ENCODE measurements at places on chromosomes 1 and 21.

DNA sequence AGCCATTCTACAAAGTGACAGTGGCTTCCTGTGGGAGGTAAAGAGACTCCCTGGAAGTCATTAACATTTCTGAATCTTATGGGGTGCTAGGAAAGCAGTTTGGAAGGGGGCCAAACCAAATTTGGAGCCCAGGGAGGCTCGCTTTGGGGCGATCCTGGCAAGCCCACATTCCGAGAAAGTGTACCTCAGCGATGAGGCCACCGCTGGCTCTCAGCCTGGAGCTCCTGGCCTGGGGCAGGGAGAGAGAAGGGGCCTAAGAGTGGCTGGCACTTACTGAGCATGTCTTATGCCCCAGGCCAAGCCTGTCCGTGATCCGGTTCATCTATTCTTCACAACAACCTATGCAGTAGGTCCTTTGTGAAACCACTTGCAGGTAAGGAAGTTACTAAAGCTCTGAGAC lies 98.8 kb downstream of the CCDC185 start:
- DNase-seq: no peak

DNA sequence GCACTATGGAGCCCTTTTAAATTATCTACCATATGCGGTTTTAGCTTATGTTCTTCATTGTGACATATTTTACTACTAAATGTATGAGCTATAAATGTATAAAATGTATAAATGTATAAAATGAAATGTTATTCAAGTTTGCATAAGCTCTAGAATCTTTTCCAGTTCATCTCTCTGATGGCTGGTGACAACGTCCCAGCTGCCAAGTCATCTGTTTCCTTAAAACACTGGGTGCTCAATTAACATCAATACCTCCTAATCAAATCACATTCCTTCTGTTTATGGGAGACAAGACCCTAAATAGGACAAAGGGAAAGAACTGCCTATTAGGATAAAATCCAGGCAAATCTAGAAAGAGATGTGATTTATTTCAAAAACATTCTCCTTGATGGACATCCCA lies 22.9 kb downstream of the DSTYK start:
- DNase-seq: no peak

DNA sequence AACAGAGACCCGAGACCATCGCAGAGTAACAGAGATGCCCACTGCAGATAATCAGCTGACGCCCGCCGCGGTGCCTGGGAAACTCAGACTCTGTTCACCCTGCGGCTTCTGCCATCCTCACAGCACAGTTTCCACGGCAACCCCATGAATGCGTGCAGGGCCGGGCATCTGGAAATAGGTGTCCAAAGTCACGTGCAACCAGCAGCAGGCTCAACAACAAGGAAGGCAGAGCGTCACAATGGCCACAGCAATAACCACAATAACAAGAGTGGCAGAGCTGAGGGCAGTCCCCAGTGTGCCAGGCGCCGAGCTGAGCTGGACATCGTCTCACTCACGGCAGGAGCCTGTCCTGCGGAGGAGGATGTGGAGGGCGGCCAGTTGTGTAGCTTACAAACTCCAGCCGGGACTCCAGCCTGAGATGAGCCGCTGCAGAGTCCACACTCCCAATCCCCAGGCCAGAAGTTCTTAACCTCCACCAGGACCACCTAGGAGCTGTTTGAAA lies 102.0 kb downstream of the CRYAA start:
- no peak for DNase-seq

DNA sequence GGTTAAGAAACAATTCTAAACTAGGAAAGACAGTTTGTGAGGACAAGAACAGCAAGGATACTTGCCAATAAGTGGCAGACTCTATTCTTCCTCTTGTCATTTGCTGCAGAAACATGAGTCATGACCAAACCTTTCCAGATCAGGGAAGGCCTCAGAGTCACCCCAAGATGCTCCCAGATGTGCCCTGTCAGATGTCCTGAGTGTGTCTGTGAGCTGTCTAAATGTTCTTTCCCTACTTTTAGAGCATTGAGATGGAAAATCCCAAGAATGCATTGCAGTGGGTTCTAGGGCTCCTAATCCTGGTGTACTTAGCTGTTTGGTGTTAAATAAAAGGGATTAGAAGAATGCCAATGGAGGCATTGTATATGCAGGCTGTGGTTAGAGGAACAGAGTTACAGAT lies 57.5 kb upstream of the KIAA0040 start:
- DNase-seq: no peak

DNA sequence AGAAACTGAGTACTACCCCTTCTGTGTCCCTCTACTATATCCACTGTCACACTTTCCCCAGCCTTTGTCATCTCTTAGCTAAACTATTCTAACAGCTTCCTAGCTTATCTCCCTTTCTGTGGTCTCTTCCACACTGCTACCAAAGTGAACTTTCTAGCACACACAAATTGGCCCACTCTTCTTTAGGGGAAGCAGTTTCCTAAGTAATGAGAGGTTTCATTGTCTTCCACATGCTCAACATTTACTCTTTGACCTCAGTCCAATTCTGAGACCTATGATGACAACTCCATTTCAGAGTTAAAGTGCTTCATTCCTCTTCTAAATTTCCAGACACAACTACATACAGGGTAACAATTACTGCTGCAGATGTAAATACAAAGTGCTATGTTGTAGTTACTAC lies 32.9 kb downstream of the SCYL3 start:
- no peak for DNase-seq

DNA sequence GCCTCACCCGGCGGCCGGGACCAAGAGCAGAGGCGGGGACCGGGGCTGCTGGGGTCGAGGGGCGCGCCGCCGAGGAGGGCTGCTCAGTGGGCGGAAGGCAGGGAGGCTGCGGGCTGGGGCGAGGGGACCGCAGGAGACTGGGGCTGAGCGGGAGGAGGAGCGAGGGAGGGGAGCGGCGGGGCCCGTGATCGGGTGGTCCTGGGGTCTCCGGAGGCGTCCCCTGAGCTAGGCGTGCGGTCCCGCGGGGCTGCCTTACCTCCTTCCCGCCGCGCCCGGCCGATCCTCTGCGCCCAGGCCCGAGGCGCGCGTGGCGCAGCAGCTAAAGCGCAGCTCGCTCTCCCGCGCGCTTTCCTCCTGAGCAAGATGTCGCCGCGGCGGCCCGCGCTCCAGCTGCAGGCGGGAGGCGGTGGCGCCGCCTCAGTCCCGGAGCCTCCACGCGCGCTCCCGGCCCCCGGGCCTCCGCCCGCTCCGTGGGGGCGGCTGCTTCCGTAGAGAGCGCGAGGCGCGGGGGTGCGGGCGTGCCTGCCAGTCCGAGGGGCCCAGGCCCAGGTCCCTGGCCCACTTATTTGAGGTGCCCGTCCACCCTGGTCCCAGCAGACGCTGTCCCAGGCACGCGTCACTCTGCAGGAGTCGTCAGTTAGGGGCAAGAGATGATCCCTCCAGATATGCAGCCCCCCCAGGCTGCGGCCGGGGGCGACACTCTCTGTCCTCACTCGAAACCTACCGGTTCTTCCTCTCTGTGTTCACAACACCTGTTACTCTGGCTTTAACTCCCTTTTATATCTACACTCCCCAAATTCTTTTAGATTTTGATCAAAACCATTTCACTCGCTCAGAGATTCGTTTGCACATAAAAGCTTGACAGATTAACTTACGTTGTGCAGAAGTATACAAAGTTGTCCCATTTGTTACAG lies at the start of gene CCSAP:
Gene CCSAP, minus strand, starts transcription at position 392 of the 914 bp plus-strand sequence. CDS start 582 bp downstream, outside the sequence.
- DNase-seq: peak; percentile 51

GRCh38 chr1:216346526-216346925 lies 76.7 kb downstream of the USH2A start:
- no peak for DNase-seq

GRCh38 chr1:110084227-110085078 lies 14.0 kb upstream of the ALX3 start:
- DNase-seq: no peak

DNA sequence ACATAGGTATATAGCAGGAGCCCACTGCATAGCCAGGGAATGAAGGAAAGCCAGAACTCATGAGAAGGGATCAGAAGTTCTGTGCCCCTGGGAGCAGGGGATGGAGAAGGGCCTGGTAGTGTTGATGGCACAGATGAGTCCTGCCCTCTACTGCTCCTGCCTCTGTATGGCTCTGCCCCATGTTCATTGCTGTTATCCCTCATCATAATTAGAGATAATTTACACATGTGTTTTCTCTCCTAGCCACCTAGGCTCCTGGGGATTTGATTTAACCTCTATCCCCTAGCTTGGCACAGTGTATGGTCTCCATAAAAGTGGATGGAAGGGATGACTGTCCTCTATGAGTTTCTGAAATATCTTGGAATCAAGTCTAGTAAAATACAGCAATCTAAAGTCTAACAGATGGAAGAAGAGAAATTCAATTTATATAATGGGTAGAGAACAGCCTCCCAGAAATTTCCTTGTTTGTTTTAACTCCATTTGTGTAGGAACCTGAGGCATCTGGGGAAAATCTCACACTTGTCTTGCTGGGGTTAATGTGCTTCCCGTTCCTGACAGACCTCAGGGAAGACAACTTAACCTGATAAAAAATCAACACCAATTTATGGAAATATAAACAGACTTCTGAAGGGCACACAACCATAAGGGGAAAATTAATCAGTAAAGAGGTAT lies 393.8 kb downstream of the HHAT start:
- DNase-seq: no peak

DNA sequence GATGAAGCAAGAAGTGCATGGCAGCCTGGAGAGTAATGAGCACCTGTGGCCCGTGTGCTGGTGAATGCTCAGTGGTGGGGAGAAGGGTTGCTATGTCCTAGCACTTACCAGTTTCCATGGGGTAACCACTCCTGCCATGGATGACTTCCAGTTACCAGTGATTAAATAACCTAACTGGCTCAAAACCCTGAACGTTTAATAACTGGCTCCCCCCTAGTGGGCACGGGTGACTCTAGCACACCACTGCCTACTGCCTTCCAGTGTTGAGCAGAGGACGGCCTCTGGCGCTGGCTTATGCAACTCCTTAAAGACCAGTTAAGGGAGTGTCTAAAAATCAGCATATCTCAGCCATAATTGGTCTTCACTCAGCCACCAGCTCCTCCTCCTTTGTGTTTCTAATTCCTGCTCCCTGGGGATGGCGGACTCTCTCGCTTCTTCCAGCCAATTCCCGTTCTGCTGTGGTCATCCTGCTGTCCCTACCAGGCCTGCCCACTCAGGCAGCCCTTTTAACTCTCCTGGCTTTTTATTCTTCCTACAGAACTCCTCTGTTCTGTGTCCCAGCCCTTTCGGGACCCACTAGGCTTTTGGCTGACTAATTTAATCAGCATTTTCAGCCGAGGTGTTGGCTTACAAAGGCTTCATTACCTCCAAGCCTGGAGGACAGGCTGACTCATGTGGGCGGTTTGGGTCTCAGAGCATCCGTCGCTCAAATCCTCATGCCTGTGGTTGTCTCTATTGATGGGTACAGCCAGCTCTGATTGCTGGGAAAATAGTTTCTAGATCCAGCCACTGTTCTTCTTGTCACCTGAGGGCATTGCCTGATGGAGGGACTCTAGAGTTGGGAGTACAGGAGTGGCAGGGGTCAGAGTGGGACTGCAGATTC lies 332.4 kb downstream of the CAMTA1 start:
- no peak for DNase-seq

GRCh38 chr1:197181982-197182381 lies 35.5 kb upstream of the ASPM start:
- no peak for DNase-seq

Measured in activated naive CD4-positive, alpha-beta T cell (primary cell).